Stimulated activated CD8-positive, alpha-beta memory T cell treated with anti-CD3 and anti-CD28 coated beads, Interleukin-2, amount 100 ng/mL, for 1 hour (primary cell): ENCODE measurements at places on chromosomes 2 and 18.

DNA sequence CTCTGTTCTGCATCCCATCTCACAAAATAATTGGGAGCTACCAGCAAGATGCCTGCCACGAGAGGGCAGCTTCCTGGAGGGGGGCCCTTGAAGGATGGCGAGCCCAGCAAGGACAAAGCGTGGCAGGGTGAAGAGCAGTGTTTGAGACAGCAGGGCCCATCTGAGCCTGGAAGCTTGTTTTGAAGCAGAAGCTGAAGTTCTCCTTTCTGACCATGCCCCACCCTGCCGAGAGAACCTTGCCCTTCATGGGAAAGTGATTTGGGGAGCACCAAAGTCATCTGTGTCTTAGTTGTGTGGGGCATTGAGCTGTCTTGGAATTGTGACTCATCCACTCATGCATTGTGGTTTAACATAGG lies 216.3 kb downstream of the BCL11A start:
- no peak for DNase-seq

- DNase-seq: no peak
Measured at GRCh38 chr2:152846697-152847470, 128.5 kb downstream of the ARL6IP6 start.

- no peak for DNase-seq
Measured at GRCh38 chr2:16526193-16526592, 139.4 kb downstream of the CYRIA start.

- no peak for DNase-seq
Measured at GRCh38 chr2:26454561-26455001, 23.3 kb downstream of the OTOF start.

DNA sequence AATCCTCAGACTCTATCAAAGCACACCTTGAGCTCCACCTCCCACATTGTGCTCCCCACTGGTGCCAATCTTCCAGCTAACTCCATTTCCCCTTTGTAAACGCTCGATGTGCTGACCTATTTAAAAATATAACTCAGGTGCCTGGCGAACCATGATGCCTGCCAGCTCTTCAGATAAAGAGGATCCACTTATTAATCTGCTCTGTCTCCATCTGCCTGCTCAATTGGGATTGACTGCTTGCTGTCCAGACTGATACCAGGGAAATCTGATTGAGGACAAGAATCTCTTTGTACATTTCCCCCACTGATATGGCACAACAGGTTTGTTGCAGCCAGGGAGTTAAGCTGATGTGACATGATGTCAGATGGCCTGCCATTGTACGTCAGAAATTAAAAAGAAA lies 2036.5 kb upstream of the CELF4 start:
- no peak for DNase-seq

DNA sequence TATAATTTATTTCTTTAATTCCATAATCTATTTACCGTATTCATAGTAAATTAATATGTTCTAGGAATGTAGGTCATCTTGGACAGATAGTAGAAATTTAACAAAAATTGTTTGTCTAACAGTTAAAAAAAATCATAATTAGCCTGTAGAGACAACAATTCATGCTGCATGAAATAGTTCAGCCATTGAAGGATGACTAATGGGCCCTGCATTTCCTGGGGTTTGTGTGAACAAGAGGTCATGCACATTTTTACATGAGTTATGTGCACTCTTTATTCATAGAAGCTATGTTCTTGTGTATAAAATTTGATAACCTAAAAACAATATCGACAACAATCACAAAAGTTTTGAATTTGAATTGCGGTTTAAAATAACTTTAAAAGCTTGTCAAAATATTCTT lies 1663.6 kb downstream of the SUCLG1 start:
- DNase-seq: no peak

- peak; percentile 37 for DNase-seq
Measured at GRCh38 chr2:43225093-43225787, 1.2 kb downstream of the ZFP36L2 start.

DNA sequence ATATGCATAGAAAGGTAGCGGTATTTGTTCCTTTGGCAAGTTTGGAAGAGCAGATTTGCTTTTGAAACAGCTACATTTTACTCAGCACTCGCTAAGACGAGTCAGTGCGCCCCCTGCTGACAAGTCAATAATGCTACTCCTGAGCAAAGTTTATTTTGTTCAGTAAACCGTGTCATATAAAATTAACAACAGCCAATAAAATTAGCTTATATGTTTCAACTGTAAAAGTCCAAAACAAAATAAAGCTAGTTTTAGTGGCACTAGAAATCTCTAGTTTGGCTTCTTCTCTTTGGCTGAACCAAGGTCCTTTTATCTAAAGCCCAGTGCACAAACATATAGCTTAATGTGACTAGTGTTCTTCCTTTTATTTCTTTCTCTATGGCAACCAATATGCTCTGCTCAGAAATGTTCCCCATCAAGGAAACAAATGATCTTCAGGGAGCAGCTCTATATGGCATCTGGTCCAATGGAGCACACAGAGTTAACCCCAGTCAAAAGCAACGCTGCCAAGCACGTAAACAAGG lies 4.2 kb upstream of the POU3F3 start:
- DNase-seq: peak; percentile 21
